ENCODE measurements at places on chromosomes 16 and 17. TPM values are rescaled to one million over a fixed set of nuclear protein-coding genes. Genes with fewer than 3 reads are reported as not detected.

DNA sequence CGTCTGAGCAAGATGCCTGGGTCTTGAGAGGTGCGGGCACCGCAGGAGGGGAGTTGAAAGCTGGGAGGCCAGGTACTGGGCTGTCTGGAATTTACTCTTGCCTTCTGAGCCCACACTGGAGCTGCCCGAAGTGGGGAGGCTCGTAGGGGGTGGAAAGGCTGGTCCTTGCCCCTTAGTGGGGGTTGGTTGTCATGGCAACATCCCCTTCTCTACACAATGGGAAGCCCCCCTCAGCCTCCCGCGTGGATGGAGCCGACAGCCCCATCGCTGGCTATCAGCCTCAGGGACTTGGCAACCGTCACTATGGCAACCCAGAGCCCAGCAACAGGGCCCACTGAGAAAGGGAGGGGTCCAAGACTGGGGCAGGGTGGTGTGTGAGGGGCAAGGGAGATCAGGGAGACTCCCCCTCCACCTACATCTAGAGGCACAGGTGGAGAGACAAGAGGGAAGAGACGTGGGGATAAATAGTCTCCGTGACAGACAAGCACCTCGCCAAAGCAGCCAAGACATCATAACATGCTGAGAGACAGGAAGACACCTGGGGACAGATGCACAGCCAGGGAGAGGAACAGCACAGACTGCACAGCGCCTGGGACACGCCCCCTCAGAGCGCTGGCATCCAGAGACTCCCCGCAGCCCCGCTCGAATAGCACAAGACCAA, 5.3 kb upstream of the DNAH2 start:
- no peak for DNase-seq

GRCh38 chr17:12584727-12585126, 81.0 kb upstream of the MYOCD start:
- no peak for DNase-seq

GRCh38 chr17:48326310-48326709, 103.7 kb downstream of the SKAP1 start:
- no peak for DNase-seq

KRT34 gene
- polyA plus RNA-seq: 1.00 TPM

GRCh38 chr16:68400924-68401460, 47.3 kb downstream of the SMPD3 start:
- DNase-seq: no peak

DOC2B gene
- polyA plus RNA-seq: not detected

DNA sequence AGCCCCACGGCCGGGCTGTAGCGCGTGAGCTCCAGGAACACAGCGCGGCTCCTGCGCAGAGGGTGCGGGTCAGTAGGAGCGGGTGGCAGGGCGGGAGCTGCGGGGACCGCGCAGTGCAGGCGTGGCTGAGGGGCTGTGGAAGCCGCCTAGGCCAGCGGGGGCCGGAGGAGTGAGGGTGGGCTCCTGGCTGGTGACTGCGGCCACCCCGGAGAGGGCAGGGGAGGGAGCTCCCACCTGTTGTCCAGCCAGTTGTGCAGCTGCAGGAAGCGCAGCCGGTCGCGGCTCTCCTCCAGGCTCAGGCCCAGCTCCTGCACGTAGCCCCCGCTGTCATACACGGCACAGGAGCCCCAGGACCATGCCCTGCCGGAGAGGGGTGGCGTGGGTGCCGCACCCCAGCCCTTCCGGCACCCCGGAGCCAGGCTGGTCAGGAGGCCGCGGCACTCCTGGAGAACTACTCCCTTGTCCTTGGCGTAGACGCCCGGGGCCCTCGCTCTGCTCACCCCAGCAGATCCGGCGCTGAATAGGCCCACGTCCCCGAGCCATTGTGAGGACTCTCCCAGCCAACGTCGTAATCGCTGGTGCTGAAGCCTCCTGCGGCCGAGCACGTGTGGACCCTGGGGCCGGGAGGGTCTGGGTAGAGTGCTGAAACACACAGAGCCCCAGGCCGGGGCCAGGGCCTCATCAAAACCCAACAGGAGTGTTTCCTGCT, 43.9 kb downstream of the TSC2 start:
- no peak for DNase-seq

DNA sequence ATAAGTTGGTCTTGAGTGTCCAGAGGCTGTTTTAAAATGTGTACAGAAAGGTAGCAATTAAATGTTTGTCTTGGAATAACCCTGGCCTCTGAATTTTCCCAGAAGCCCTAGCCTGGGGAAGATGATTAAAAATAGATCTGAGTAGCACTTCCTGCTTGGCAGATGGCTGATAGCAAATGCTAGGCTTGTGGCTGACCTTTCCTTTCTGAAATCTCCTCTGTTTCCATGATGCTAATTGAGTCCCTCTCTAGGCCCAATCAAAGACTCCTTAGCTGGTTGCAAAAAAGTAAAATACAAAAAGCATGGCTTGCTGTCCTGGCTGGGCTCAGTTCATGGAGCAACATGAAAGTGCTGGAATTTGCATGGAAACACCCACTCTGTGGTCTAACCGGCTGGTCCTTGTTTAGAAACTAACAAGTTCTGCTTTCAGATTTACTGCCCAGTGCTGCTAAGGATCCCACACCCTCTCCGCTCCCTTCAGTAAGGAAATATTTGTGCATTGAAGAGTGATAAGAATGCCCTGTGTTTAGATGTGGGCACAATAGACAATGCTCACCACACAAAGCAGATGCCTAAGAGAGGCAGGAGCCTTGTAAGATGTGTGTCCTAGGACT, 40.8 kb downstream of the YPEL2 start:
- DNase-seq: peak; percentile 84

DNA sequence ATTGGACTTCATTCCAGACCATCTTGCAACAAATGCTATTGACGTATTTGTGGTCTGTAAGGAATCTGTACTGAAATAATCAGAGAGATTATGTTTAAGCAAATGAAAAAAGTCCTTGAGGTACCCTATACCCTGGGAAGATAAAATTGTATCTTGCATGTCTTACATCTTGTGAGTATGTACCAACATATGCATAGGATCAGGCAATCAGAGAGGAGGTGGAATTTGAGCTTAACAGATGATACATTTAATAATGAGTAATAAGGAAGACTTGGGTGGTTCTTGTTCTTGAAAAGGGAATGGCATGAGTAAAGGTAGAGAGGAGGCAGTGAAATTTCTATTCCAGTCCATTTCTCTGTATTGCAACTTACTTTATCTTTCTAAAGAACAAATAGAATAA, 10.6 kb downstream of the MOSMO start:
- peak; percentile 44 for DNase-seq

- no peak for DNase-seq
Observed at GRCh38 chr16:25034911-25035310, 19.7 kb upstream of the ARHGAP17 start.

TMEM98 gene
- polyA plus RNA-seq: 172 TPM

DNA sequence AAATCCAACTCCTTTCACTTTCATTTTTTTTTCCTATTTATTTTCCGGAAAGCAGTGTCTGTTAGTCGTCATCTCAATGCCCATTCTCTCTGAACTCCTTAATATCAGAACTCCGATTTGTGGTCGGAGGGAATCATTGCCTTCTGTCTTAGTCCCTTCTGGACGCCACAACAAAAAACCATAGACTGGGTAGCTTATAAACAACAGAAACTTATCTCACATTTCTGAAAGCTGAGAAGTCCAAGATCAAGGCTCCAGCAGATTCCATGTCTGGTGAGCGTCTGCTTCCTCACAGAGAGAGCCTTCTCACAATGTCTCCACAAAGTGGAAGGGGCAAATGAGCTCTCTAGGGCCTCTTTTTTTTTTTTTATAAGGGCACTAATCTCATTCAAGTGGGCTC, 296.6 kb upstream of the CDH11 start:
- no peak for DNase-seq

- no peak for DNase-seq
Observed at GRCh38 chr17:46842835-46843234, 8.5 kb upstream of the WNT9B start.

DNA sequence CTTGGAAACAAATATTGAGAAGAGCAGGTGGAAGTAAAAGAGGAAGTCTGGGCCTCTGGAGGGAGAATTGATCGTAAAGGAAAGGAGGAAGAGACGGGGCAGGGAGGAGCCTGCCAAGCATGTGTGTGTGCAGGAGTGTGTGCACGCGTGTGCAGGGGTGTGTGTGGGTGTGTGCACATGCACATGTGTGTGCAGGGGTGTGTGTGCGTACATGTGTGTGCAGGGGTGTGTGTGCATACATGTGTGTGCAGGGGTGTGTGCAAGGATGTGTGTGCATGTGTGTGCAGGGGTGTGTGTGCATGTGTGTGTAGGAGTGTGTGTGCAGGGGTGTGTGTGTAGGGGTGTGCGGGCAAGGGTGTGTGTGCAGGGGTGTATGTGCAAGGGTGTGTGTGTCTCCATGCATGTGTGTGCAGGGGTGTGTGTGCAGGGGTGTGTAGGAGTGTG, 10.0 kb downstream of the CEP295NL start:
- DNase-seq: no peak

- DNase-seq: no peak
Observed at GRCh38 chr17:49925921-49926320, 43.1 kb upstream of the DLX4 start.

DNA sequence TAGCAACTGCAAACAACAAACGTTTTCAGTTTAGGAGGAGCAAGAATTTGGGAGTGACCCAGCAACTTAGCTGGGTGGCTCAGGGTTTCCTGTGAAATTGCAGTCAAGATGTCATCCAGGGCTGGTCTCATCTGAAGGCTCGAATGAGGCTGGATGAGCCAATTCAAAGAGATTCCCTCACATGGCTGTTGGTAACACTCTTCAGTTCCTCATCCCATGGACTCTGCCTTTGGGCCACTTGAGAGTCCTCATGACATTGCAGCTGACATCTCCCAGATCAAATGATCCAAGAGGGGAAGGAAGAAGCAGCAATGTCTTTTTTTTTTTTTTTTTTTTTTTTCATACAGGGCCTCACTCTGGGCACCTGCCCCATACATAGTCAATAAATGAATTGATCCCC, 26.3 kb downstream of the UBALD1 start:
- no peak for DNase-seq

NACA2 gene
- not detected for polyA plus RNA-seq

DNA sequence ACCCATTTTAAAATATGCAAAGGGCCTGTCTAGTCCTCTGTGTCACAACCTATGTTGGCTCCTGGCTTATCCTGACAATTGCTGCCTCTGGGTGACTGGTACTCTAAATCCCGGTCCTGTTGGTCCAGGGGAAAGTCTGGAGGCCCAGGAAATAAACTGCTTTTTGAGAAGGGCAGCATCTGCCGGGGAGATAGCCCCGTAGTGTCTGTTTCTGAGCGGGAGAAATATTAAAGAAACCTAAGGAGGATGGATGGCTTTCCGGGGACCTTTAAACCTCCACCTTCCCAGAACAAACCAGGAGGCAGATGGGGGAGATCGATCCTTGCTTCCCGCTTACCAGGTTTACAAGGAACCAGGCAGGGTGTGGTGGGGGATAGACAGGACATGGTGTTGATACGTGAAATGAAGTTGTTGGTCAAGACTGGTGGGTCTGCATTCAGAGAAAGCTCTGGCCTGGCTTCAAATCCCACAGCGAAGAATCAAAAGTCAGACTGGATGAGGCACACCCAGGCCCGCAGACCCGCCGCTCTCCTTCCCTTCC, 3.8 kb downstream of the HOXB2 start:
- DNase-seq: no peak

- no peak for DNase-seq
Observed at GRCh38 chr16:89210165-89210903, 7.2 kb upstream of the ZNF778 start.

GRCh38 chr17:35252651-35253050, 9.8 kb downstream of the SLFN5 start:
- peak; percentile 39 for DNase-seq

- peak; percentile 92 for DNase-seq
Observed at GRCh38 chr17:72192800-72193192, 72.0 kb downstream of the SOX9 start.

DNA sequence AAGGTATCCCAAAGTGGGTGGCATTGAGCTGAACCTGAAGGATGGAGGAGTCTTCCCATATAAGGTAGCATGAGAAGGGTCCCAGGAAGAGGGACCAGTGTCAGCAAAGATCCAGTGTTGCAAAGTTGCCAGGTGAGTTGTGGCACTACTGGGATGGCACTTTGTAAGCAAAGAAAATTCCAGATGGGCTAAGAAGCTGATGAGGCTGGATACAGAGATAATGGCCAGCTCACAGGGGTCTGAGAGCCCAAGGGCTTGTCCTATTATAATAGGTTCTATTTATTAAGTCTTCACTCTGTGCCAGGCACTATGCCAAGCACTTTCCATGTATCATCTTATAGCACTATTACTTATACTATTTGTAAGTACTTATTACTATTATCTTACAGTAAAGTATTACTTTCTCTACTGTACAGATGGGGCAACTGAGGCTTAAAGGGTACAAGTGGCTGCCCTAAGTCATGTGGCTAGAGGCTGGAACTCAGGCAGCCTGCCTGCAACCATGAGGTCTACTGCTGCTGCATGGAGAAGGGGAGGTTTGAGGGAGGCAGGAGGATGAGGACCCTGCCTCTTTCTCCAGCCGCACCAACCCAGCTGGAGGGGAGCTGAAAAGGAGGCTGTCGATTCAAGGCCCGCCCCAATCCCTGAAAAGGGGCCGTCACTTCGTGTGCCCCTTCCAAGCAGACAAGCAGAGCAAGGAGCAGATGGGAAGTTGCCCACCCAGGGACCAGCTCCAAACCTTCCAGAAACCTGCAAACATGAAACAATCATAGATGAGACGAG, 86.5 kb downstream of the C16orf78 start:
- no peak for DNase-seq

GRCh38 chr16:79097771-79098170, 502.8 kb downstream of the MAF start:
- DNase-seq: no peak

DNA sequence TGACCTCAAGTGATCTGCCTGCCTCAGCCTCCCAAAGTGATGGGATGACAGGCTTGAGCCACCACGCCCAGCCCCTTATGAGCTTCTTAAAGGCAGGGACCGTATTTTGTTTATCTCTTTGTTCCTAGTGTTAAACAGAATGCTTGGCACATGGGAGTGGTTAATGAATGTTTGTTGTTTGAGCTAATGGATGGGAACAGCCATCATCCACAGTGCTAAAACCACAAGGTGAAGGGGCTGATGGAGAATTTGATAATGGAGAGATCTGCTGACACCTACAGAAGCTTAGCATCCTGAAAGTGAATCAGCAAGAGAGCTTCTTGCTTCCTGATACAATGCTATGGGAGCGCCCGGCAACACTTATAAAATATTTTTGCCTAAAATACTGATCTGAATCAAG, 8.6 kb upstream of the CDH1 start:
- DNase-seq: no peak

DNA sequence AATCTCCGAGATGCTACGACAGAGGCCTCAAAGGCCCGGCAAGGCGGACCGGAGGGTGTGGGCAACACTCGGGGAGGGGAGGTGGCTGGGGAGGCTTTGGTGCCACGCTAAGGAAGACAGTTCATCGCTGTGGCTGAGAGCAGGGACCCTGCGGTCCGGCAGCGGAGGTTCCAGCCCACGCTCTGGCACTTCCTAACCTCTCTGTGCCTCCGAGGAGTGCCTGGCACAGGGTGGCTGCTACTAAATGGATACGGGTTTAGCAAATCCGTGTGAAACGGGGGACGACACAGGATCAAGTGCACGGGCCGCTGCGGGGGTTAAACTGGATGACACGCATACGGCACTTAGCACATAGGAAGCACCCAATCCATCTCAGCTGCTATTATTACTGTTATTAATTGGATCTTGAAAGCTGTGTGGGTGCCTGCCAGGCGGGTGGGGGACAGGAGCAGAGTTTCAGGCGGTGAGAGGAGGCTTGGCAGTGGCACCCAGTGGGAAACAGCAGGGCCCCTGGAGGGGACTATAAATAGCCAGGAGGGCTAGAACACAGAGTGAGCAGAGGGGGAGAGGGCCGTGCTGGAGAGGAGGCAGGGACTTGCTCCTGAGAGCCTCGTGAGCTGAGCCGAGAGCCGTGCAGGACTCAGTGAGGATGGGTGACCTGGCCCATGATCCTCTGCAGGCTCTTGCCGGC, 45.0 kb downstream of the ABR start:
- no peak for DNase-seq

Data from fibroblast of lung (primary cell).